Left colon (tissue), 2 donors: ENCODE measurements at places on chromosomes 3 and 15.

DNA sequence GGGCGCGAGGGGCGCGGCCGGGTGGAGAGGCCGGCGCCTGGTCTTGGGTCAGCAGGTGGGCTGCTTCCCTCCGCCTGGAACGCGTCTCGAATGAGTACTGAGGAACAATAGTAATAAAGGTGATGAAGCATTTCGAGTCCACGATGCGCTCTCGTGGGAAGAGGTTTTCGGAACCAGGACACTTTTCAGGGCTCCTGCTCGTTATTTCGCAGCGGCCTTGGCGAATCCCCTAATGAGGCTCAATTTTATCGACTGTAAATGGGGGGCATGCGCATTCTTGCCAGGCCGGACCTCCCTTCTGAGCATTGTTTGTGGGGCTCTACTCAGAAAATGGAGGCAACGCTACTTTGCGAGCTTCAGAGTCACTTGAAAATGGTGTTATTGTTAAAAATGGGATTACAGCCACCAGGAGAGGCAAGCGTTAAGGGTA lies 1.2 kb downstream of the NR2C2 start:
- no peak for DNase-seq

- DNase-seq = no peak
These were observed 29.9 kb downstream of the ACP3 start for GRCh38 chr3:132346841-132347736.

DNA sequence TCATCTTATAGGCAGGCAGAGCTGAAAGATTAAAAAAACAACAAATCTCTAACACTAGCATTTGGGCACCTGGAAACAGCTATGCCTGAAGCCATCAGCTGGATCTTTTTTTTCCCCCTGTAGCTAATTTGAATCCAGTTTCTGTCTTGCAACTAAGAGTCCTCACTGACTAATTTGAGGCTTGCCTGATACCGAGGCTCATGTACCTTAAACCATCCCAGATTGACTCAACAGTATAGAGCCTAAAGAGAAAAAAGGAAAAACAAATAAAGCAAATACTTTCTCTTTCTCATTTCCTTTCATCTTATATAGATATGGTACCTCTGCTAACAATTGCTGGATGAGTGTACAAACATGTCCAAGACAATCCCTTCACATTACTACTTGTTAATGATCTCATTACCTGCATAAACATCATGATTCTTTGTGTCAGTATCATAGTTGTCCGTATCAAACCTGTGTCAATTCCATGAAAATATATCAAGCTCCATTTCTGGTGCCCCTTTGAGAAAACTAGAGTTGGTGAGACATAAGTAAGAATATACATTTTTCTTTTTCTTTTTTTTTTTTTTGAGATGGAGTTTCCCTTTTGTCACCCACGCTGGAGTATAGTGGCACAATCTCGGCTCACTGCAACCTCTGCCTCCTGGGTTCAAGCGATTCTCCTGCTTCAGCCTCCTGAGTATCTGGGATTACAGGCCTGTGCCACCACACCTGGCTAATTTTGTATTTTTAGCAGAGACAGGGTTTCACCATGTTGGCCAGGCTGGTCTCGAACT lies 43.1 kb downstream of the BHLHE40 start:
- no peak for DNase-seq

- no peak for DNase-seq
These were observed 220.4 kb downstream of the IL5RA start for GRCh38 chr3:2889736-2890135.

GRCh38 chr3:52915294-52915693 lies 17.9 kb upstream of the STIMATE start:
- DNase-seq = no peak

GRCh38 chr3:164903820-164904451 lies 174.4 kb downstream of the SI start:
- no peak for DNase-seq

GRCh38 chr3:108554229-108554628 lies 35.0 kb downstream of the CIP2A start:
- no peak for DNase-seq

- peak; percentile 43 for DNase-seq
These were observed 421 bp downstream of the KLHL18 start for GRCh38 chr3:47283193-47283537.
